ENCODE measurements at places on chromosomes 2 and 18.

GRCh38 chr18:55139836-55140235, 180.6 kb upstream of the CCDC68 start:
- DNase-seq, result no peak

- no peak for DNase-seq
Observed at GRCh38 chr2:122191331-122191730, 435.9 kb downstream of the TSN start.

DNA sequence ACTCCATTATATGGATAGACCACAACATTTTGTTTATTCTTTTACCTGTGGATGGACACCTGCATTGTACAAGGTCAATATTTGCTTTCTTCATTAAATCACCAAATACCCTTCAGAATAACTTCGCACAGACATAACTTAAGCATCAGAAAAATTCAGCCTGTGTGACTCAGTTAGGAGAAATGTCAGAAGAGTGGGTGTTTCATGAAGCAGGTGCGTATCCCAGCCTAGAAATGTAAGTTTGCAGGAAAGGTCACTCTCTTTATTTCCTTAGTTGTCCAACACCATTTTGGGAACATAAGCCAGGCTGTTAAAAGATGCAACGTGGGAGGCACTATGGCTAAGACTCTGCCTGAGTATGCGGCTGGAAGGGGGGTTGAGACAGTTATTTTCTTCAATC, 48.6 kb upstream of the FHL2 start:
- no peak for DNase-seq

GRCh38 chr2:189203177-189203799, 23.7 kb upstream of the COL5A2 start:
- no peak for DNase-seq

DNA sequence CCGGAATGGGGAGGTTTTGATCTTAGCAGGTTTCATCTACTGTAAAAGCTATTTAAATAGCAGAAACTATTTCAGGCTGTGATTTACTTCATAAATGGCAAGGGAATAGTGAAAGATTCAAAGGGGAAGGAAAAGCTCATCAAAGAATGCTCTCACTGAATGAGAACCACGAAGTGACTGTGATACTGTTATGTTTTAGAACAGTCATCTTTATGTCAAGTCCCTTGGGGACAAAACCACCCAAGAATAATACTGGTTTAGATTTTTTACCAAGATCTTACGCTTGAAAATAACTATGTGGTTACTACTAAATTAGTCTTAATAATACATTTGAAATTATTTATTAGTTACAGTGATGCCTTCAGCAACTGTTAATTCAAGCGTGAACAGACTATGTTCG, 28.1 kb downstream of the FARSB start:
- no peak for DNase-seq

GRCh38 chr2:19652811-19653210, 249.0 kb downstream of the TTC32 start:
- no peak for DNase-seq

DNA sequence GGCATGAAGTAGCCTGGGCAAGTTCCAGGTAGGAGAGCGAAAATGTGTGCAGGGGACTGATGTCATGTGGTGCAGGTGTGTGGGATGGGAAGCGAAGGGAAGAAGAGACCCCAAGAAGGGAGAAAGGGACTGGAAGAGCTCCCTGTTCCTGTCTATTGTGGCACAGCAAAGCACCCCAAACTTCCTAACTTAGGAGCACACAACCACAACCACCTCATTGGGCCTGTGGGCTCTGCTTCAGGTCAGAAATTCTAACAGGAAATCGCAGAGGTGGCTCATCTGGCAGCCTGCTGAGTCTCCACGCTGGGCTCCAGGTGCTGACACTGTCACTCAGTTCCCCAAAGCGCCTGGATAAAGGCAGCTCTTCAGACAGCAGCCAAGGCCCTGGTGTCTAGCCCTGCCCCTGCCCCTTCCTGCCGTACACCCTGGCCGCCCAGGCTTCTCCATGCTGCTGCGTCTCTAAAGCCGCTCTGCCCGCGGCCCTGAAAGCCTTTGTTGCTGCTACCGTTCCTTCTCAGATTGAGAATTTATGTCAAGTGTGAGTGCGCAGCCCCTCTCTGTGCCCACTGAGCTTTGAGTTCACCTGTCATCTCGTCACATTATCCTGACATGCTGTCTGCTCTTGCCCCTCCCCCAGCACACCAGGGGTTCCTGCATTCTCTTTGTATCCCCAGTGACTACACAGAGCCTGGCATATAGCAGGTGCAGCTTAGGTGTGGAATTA, 140.2 kb upstream of the BCL2L11 start:
- DNase-seq, result no peak

- DNase-seq, result no peak
Observed at GRCh38 chr2:119736021-119736420, 23.7 kb upstream of the PTPN4 start.

- no peak for DNase-seq
Observed at GRCh38 chr18:35267809-35268208, 22.2 kb downstream of the ZSCAN30 start.

DNA sequence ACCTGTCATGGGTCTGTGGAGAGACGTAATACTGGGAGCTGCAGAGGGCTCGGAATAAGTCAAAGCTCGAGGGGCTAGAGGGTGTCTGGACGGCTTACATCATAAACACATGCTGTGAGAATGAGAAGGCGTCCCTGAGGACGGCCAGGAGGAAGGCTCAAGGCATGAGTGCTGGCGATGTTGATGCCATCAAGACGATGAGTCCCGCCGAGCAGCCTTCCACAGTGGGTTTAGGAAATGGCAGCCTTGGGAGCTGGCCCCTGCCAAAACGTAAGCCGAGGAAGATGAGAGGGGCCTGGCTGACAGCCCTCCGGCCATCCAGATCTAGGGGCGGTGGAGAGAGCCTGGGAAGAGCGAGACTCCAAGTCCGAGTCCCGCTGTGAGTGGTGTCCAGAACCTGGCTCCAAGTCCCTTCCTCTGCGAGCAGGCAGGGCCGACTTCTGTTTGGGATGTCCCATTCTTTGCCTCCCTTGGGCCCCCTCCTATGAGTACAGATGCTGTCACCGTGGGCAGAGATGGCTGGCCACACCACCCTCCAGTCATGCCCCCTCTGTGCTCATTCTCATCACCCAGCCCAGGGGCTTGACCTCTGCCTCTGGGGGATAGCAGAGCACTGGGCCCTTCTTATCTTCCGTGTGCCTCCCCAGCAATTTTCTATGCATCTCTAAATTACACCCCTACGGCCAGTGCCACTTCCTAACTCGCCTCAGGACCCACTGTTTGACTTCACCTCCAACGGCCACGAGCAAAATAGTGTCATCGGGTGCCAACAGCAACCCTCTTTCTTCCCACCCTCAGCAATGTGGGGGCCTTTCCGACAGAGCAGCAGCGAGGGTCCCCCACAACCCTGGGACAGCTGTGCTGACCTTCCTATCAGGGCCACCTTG, 175.7 kb downstream of the FAM210A start:
- no peak for DNase-seq

- DNase-seq, result peak; percentile 8
Observed at GRCh38 chr2:10654069-10654468, 35.7 kb downstream of the NOL10 start.

DNA sequence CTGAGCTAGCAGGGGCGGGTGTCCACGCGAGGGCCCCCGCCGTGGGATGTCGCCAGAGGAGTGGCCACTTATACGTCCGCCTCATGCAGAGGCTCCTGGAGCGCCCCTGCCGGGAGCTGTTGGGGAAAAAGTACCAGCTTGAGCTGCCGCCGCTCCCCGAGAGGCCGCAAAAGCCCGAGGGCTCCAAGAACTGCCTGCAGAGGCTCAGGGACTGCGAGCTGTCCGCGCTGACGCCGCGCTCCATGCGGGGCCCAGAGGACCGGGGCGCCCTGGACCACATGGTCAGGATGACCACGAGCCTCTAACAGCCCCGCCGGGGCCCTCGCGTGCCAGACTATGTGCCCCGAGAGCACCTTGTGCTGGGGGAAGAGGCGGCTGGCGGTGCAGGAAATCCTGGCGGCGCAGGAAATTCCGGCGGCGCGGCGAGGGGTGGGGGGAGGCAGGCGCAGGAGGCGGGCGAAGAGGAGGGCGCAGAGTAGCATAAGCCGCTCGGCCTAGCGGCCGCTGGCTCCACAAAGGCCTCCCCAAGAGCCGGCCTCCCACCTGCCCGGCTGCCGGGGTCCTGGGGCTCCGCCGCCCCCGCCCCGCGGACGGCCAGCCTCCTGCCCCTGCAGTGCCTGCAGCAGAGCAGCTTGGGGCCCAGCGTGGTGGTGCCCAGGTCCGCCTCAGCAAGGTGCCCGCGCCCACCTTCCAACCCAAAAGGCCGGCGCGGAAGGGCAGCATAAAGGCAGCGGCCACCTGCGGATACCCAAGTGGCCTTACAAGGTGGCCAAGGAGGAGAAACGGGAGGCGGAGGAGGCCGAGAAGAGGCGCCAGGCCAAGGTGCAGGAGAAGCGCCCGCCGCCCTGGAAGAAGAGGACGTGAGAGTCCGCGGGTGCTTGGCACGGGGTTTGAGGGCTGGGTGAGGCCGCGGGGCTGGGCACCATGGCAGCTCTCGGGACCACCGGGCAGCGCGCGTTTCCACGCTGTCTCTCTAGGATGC, 42.1 kb upstream of the TRIM43B start:
- DNase-seq, result peak; percentile 24

DNA sequence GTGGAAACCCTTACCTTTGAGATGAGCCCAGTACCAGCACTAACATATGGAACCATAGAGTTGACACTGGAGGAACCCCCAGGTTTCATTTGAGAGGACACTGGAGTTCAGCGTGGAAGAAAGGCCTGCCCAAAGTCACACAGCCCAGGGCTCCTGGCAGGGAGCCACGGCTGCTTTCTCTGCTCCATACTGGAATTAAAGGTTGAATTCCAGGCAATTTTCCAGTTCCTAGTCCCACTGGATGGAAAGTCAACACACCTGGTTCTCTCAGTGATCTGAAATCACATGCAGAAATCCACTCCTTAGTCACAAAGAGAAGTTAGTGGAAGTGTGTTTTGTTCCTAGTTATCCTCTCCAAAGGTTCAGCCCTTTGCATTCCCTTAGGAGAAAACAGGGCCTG, 336.1 kb upstream of the SKOR2 start:
- no peak for DNase-seq

DNA sequence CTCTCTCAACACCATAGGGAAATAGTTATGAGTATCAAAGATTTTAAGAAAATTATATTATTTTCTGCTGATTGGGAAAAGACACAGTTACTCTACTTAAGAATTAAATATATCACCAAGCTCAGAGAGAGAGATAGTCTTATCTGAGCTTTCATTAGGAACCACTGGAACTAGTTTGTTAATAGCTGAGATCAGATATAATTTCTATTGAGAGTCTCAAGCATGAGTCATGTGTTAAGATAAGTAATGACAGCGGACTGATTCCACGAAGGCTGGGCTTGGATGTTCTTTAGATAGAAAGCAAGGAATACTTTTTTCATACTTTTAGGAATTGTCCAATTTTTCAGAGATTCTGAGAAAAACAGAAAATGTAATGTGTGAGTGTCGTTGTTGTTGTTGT, 44.4 kb upstream of the RBM44 start:
- no peak for DNase-seq

DNA sequence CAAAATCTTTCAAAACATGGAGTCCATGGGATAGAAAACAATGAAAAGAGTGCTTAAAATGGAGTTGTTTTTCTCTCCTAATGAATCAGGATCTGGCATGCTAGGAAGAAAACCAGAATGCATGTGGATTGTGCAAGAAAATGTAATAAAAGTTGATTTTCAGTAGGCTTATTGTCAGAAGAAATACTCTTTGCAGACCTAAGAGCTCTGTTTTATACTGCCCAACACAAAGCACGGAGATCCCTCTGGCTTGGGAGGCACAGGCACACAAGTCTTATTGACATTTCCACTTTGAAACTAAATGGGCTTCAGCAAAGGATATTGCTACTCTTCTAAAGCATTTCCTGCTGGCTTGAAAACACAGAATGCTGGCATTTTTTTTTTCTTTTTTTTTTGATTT, 15.5 kb upstream of the DAPL1 start:
- DNase-seq, result no peak

DNA sequence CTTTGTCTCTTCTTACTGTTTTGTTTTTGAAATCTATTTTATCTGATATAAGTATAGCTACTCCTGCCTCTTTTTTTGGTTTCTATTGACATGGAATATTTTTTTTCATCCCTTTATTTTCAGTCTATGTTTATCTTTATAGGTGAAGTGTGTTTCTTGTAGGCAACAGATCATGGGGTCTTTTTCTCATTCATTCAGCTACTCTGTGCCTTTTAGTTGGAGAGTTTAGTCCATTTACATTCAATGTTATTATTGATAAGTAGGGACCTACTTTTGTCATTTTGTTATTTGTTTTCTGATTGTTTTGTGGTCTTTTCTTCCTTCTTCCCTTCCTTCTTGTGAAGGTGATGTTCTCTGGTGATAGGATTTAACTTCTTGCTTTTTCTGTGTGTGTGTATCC, 60.0 kb upstream of the STK39 start:
- DNase-seq, result no peak

GRCh38 chr18:48975817-48976649, 25.3 kb upstream of the SMAD7 start:
- peak; percentile 35 for DNase-seq

GRCh38 chr2:215833531-215834162, 179.7 kb downstream of the MREG start:
- DNase-seq, result no peak

- DNase-seq, result no peak
Observed at GRCh38 chr2:104863468-104864279, 9.8 kb downstream of the POU3F3 start.

DNA sequence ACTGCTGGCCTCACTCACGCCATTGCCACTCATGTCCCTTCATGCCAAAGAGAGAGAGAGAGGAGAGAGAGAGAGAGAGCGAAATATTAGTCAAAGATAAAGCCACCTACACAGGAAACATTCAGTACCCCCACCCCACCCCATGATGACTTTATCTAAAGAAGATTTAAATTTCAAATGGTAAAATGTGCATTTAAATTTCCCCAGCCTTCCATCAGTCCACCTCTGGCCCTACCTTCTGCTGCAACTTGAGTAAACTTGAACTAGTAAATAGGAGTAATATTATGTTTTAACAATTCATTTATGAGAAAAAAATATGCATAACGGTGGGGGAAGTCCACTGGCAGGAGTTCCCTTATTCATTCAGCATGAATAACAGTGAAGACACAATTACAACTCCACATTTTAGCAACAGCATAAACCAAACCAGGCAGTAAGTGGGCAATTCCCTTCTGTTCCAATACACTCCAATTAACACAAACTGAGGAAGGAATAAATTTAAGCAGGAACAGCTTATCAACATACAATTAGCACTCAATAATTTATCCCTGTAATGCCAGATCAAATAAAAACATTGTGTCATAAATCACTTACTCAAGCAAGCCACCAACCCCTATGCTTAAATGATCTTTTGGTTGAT, 264.2 kb downstream of the LNPK start:
- DNase-seq, result no peak

DNA sequence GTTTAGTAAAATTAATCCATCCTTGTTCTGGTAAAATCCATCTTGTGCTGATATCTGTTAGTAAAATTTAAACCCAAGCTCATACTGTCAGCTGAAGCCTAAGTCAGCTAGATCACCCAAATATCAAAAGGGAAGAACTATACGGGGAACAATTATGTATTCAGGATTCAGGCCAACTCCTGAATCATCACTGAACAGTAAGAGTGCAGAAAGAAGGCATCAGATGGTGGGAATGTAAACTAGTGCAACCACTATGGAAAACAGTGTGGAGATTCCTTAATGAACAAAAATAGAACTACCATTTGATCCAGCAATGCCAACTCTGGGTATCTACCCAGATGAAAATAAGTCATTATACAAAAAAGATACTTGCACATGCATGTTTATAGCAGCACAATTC, 81.8 kb downstream of the RAPGEF4 start:
- DNase-seq, result no peak

GRCh38 chr2:236010920-236011685, 157.1 kb downstream of the GBX2 start:
- no peak for DNase-seq
